Skin of body (tissue), 3 donors: ENCODE measurements at places on chromosomes 2 and 18. TPM values are rescaled to one million over a fixed set of nuclear protein-coding genes. Genes with fewer than 3 reads are reported as not detected.

Gene SERPINB8
- 12.4 TPM for total RNA-seq

Gene STK17B
- total RNA-seq, result 32.4 TPM

GRCh38 chr2:172693037-172693436, 42.6 kb upstream of the RAPGEF4 start:
- DNase-seq, result no peak

DNA sequence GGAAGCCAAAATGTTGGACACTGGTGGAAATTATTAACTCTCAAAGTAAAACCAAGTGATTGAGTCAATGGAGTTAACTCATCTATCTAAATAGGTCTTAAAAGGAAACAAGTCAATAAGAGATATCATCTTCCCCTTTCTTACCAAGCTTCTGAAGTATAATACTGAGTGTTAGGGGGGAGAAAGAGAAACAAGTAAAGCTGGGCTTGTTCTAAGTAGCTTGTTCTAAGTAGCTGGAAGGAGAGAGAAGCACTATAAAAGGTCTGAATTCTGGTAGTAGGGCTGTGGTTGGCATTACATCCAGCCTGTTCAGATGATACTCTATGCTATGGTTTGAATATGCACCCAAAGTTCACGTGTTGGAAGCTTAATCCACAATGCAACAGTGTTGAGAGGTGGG, 26.8 kb downstream of the YES1 start:
- no peak for DNase-seq

DNA sequence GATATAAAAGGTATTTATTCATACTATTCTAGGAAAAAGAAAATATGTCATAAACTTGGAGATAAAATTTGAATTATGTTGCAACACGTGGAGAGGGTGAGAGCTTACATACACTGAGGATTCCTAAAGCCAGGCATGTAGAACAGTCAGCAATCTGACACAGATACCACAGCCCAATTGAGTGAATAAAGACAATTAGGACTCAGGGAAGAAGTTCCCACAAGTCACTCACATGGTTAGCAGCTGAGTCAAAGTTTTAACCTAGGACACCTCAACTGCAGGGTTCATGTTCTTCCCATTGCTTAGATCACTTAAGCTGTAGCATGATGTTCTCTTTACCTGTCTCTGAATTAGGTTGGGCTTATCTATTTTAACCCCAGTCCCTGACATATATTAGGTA, 189.5 kb downstream of the CMPK2 start:
- no peak for DNase-seq

DNA sequence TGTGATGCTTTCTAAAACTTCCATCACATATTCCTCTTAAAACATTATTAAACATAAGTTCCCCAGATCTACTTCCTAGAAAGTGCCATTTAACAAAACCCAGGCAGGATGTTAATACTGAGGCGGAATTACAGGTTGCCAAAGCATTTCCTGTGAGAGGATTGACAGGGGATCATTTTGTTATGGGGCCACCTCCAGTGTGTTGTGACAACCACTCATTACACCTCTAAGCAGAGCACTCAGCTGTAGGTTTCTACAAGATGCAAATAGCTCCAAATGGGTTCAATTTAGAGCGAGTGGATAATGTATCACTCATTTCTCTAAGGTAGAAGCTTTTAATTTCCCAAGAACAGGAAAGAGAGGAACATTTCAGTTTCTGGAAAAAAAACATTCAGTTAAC, 1429.5 kb upstream of the ACVR2A start:
- no peak for DNase-seq

DNA sequence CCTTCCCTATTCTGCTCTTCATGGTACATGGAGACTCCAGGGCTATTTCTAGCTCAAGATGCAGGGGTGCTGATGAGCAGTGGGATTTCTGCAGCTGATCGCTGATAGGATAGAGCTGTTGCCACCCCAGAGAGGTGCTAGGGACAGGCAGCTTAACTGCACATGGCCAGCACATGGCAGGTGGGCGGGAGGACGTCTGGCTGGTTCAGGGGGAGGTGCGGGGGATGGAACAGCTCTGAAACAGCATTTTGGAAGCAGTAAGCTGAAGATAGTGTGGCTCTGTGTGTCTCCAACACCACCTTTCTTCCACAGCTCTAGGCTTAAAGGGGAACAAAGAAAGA, 151.9 kb upstream of the PELI1 start:
- no peak for DNase-seq

DNA sequence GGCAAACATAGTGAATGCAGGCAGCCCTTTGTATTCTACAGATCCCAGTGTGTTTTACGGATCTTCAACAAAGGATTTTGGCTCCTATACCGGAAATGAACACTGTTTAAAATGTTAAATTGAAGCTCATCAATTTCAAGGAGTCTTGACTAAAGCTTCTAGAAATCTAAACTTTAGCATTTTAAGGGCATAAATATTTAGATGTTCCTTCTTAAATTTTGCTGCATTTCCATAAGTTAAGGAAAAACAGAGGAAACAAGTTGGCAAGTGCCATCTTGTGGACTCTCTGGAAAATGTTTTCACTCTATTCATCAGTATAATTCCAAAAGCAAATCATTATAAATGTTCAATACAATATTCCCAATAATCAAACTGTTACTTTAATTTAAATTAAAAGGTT, 19.6 kb downstream of the CHN1 start:
- DNase-seq, result no peak
